ENCODE measurements at places on chromosomes 5 and 9.
A peak's percentile ranks its signal among the peaks of the same experiment; 100 is the strongest.

GRCh38 chr9:89473762-89474469 is 24.0 kb downstream of the SEMA4D start:
- no peak for DNase-seq

- DNase-seq: no peak
Measured at GRCh38 chr9:134781591-134782302, 98.9 kb upstream of the FCN2 start.

- DNase-seq: peak; percentile 91
Measured at GRCh38 chr9:76458903-76459693, at the start of gene GCNT1. Gene GCNT1 (plus strand): TSS chr9:76459182. CDS start chr9:76502382, 43,200 bp downstream.

DNA sequence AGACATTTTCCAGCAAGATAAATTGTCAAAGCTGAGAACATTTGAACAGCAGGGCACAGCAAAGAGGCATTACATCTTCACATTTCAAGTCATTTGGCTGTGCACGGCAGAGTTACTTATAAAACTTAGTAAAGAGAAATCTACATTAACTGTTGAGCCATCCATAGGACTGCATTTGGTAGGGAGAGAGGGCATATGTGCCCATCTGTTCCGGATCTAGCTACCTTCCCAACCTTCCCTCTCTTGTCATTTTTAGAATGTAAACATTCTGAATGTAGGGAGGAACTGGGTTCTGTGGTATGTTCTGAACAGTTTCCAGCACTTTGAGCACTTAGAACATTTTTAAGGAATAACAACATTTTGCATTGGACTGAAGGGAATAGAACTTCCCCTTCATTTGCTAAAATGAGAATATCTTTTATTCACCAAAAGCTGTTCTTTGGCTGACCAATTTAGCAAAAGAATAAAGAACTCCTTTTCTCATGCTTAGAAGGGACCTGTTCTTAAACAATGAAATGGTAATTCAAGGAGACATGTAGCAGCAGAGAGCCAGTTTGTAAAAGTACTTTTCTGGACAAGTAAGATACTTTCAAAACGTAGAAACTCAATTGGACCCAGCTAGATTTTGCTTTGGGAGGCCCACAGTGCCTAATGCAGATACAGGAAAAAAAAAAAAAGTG is 104.4 kb downstream of the CETN3 start:
- no peak for DNase-seq

GRCh38 chr5:37580106-37580505 is 201.0 kb downstream of the WDR70 start:
- no peak for DNase-seq

DNA sequence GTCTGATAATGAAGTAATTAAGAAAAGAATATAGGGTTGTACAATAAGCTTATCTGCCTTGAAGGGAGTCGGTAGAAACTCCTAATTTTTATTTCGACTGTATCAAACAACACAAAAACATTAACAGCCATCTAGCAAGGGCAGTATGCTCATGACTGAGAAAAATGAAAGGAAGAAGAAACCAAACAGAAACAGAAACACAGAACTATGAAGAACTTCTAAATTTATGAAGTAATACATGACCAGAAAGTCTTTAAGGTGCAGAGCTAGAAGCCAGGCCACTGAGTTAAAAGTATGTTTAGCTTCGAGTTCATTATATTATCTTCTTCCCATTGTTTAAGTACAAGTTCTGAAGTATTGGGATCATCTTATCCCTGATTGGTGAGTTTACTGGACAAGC is 367.3 kb upstream of the C9orf72 start:
- no peak for DNase-seq

GRCh38 chr9:135492886-135493669 is 7.4 kb upstream of the MRPS2 start:
- no peak for DNase-seq

- no peak for DNase-seq
Measured at GRCh38 chr5:61347080-61347479, 15.0 kb downstream of the ZSWIM6 start.

DNA sequence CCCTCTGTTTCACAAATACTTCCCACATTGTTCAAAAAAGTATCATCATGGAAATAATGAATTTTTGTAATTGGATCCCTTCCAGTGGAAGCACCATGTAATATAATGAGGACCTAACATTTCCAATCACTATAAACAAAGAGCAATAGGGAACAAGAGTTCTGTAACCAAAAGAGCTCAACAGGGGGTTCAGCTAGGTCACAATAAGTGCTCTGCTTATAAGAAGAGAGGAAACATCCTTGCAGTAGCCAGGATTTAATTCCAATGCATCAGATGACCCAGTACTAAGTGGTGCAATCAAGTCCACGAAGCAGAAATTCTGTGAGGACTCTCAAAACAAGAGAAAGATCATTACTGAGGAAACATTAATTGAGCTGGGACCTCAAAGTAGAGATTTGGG is 5.9 kb downstream of the SERINC5 start:
- no peak for DNase-seq

DNA sequence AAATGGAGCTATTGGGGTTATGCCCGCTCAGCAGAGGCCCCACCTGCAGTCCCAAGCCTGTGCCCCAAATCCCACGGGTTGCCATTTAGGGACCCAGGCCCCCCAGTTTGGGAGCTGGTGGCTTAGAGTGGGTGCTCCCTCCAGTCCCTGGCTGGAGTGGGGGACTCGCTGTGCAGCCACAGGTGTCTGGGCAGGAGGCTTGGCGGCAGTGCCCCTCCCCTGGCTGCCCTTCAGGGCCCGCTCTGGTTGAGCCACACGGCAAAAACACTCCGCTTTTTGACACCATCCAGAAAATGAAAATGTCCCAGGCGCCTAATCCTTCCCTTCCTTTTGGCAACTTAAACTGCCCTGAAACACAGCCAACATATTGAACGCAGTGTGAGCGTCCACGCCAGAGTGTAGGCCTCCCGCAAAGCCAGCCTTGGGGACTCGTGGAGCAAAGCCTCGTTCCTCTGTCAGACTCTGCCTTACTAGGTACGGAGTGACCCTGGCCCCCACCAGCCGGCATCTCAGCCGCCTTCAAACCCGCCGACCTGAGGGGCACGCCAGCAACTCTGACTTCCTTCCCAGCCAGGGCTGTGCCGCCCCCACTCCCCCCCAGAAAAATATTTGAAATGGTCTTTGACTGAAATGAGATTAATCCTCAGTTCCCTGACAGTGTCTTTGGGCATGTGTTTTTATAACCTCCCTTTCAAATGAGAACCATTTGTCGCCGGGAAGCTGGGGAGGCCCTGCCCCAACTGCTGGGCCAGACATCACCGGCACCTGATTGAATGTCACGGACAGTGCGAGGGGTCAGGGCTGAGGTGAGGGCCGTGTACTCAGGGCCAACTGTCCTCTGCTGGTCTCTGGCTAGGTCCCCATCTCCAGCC is 98.5 kb upstream of the LMX1B start:
- no peak for DNase-seq

DNA sequence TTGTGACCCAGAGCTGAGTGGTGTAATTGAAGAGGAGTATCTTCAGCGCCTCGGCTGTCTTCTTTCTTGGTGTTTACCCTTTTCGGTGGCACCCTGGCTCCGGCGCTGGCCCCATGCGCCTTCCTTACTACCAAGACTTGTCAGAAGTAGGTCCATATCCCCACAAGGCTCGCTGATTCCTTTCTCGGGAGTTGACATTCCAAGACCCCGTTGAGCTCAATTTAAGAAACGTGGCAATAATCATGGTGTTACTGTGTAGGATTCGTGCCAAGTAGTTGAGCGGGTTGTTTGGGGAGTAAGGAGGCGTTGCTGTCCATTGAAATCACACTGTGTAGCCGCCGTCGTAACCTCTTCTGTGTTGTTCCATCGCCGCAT is 795 bp downstream of the NDUFAF2 start:
- DNase-seq: peak; percentile 73

DNA sequence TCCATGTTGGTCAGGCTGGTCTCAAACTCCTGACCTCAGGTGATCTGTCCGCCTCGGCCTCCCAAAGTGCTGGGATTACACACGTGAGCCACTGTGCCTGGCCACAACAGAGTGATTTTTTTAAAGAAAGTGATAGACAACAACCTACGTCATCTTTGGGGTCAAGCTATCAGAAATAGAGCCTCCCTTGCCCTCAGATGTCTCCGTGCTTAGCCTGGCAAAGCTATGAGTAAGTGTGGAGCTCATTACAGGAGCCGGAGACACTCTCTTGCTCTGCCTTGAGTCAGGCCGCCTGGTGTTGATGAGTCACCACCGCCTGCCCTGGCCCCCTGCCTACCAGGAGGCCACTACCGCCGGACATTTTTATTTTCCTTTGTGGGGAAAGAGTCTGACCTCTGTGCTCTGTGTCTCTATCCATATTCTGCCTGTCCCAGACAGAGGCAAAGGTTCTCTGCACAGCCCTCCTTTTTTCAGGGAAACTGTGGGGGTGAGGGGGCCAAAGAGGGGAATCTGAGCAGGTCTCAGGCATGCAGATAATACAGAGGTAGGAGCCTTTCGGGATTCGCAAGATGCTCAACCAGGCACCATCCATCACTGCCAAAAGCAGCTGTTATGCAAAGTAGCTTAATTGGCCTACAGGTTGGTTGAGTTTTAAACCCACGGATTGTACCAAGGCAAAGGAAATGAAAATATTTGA is 123.7 kb upstream of the CPEB4 start:
- DNase-seq: no peak

DNA sequence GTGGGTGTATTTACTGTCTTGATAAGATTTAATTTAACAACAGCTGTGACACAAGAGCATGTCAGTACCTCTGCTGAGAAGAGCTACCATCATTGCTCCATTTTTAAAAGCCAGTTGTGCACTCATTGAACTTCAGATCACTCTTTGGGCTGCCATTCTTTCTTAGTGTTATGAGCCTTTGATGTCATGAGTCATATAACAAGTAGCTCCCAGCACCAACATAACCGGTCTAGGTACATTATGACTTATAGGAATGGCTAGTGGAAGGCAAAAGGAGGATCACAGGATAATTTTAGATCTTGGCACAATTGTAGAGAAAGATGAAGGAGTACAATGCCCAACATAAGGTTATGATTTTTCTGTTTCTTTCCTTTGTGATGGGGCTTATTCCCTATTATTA is 170.8 kb upstream of the FBN2 start:
- no peak for DNase-seq

DNA sequence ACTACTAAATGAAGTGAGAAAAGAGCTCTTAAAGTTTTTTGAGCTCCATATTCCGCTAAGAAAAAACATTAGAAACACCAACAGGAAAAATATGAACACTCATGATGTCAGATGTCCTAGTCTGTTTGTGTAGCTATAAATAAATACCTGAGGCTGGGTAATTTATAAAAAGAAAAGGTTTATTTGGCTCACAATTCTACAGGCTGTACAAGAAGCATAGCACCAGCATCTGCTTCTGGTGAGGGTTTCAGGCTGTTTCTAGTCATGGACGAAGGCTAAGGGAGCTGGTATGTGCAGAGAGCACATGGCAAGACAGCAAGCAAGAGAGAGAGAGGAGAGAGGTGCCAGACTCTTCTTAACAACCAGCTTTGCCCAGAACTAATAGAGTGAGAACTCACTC is 186.2 kb downstream of the PLK2 start:
- DNase-seq: no peak

GRCh38 chr9:134419684-134420076 is 93.4 kb downstream of the RXRA start:
- DNase-seq: peak; percentile 32

- DNase-seq: no peak
Measured at GRCh38 chr9:88523056-88523455, 11.9 kb upstream of the NXNL2 start.

GRCh38 chr5:100299261-100299660 is 235.9 kb upstream of the FAM174A start:
- DNase-seq: no peak

- no peak for DNase-seq
Measured at GRCh38 chr9:123407217-123407851, 51.3 kb downstream of the CRB2 start.

DNA sequence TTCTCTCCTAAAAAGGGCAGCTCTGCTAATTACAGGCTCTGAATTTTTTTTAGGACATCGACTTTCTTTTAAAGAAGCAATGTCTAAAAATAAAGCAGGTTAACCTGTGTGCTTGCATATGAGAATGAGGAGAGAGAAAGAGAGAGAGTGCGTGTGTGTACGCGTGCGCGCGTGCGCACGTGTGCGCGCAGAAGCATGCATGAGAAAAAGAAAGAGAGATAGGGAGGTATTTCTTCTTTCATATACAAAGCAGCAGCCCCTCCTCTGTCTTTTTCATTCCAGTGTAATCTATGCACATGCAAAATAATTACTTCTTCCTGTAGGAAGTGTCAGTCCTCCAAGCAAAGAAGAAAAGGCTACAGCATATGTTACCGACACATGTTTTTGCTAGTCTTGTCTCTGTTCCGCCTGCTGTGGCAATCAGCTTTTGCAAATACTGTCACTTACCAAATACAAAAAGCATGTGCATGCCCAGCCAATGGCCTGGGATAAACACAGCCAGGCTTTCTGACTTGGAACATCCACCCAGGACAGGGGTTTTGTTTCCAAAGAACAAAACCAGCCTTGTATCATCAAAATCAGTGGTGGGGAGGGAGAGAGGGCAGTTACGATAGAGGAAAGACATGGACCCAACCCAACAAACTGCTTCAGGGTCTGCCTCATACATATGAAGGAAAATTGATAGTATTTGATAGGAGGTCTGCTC is 252.3 kb upstream of the SLC24A2 start:
- DNase-seq: no peak

GRCh38 chr5:122421374-122422079 is 109.5 kb downstream of the SNCAIP start:
- no peak for DNase-seq

GRCh38 chr5:120159155-120159554 is 304.9 kb upstream of the PRR16 start:
- no peak for DNase-seq

Data from RPMI8226 (cell line).